ENCODE measurements at places on chromosomes 2 and 18. TPM values are rescaled to one million over a fixed set of nuclear protein-coding genes. Genes with fewer than 3 reads are reported as not detected.

DNA sequence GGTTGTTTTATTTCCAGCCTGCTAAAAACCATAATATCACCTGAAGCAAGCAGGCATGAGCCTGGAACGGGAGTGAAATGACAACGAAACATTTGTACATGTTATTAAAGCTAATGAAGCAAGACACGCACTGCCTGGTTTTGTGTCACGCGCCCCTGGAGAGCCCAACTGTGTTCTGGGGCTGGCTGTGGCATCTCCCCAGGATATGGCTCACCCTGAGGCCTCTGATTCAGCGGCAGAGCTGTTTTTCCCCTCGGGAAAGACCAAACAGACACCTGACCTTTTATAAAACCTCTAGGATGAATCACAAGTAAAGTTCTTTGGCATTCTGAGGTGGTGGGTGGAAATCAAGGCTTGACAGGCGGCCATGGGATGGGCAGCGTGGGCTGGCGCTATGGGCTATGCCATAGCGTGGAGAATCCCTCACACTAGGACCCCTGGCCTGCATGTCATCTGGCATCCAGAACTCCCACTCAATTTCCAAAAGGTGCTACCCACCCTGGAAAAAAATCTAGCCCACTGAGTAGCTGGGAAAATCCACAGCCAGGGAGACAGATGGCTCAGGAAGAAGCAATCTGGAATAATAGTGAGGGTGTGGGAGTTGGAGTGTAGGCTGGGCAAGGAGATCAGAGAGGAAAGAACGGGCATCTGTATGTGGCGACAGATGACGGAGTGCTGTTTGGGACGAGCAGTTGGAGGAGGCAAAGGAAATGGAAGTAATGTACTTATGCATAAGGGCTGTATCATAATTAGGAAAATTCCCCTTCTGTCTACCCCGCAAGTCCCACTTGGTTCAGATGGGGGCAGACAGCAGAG is 262.0 kb downstream of the AFF3 start:
- DNase-seq: no peak

DNA sequence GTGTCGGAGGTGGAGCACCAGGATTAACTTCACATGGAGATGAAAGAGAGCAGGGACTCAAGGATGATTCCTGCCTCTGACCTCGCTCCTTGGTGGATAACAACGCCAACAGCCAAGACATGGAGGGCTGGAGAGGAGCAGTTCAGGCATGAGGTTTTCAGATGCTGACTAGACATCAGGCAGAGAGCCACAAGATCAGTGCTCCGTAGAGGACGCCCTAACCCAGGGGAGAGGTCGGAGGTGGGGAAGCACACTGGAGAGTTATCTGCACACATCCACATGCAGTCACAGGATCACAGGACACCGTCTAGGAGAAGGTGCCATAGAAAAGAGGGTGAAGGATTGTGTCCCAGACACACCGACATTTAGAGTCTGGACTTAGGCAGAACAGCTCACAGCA is 344.3 kb downstream of the EIPR1 start:
- DNase-seq: no peak

- DNase-seq: no peak
These were observed 202.2 kb upstream of the PIK3C3 start for GRCh38 chr18:41752826-41753225.

DNA sequence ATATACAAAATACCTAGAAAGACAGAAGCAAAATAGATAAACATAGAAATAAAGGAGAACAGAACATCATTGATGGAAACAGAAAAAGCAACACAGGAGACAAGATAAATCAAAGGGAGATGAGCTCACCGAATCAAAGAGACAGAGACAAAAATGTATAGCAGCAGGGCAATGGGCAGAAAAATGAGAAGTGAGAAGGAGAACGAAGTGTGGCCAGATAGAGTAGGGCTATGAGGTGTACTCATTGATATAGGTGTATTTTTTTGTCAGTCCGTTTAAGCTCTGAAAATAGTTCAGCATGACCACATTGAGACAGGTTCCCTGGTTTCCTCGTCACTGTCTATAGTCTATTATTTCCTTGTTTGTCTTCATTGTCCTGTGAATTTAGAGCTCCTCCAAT is 55.1 kb downstream of the SP100 start:
- no peak for DNase-seq

DNA sequence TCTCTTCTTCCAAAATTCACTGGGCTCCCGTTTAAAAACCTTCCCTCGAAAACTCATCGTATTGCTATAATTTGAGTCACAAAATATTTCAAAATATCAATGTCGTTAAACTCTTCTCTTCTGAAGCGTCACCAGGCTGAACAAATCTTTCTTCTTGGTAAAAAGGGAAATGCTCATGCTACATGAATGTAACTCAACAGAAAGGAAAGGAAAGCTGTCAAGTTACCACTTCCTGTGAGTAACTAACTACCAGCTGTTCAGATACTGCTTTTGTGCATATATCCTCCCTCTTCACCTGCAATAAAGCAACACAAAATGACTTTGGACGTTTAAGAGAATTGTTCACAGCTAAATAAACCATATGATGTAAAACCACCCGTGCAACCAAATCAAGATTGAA is 95.4 kb downstream of the DOCK10 start:
- DNase-seq: no peak

The PSMA8 gene
- not detected for total RNA-seq

The KLF11 gene
- 10.2 TPM for total RNA-seq

Data from left colon (tissue), 2 donors.